ENCODE measurements at places on chromosomes 7 and 10. TPM values are rescaled to one million over a fixed set of nuclear protein-coding genes. Genes with fewer than 3 reads are reported as not detected.

- peaks cover 28% of the 10 kb centered on the region for H3K4me1 ChIP-seq
- peak overlapping the region; percentile 91 for H3K4me3 ChIP-seq
- peak overlapping the region; percentile 93 for H3K27ac ChIP-seq
- H3K36me3 ChIP-seq = peaks cover 18% of the 10 kb centered on the region
- no peaks in the 10 kb centered on the region for H3K27me3 ChIP-seq
- peak; percentile 49 for DNase-seq
These were observed 581 bp downstream of the FAM3C start for GRCh38 chr7:121395494-121395960.

DNA sequence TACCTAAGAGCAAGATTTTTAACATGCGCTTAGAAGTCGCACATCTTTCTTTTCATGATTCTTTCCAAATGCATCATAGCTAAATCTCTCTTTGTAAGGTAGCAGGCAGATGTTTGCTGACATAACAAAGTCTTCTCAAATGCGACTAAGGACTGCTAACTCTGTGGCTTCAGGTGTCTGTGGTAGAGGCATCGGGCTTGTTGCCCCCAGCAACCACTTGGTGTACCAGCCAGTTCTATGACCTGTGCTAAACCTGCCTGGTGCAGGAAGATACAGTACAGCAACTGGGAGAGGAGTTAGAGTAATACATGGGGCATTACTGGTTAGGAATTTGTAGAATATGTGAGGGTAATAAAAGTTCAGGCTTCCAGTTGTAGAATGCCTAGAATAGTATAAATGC is 654.1 kb downstream of the NRG3 start:
- DNase-seq = no peak
- H3K4me1 ChIP-seq = no peaks in the 10 kb centered on the region
- H3K27me3 ChIP-seq = peaks cover 20% of the 10 kb centered on the region
- H3K36me3 ChIP-seq = no peaks in the 10 kb centered on the region
- no peak overlapping the region for H3K27ac ChIP-seq
- H3K4me3 ChIP-seq = no peak overlapping the region

GRCh38 chr10:88592906-88593305 is 6.3 kb downstream of the LIPJ start:
- H3K27me3 ChIP-seq = peaks cover 20% of the 10 kb centered on the region
- H3K27ac ChIP-seq = no peak overlapping the region
- H3K4me1 ChIP-seq = no peaks in the 10 kb centered on the region
- no peaks in the 10 kb centered on the region for H3K36me3 ChIP-seq
- H3K4me3 ChIP-seq = no peak overlapping the region

DNA sequence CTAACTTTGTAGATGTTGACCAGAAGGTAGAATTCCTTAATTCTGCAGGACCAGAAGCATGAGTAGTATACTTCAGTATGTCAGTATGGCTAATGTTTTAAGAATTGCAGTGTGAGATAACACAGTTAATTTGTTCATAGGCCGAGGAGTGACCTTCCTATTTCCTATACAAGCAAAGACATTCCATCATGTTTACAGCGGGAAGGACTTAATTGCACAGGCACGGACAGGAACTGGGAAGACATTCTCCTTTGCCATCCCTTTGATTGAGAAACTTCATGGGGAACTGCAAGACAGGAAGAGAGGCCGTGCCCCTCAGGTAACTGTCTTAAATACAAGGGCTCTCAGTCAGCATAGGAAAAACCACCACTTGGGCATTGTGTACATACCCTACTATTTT is 7.2 kb downstream of the DDX21 start:
- no peaks in the 10 kb centered on the region for H3K27me3 ChIP-seq
- H3K36me3 ChIP-seq = peaks cover 39% of the 10 kb centered on the region
- H3K4me3 ChIP-seq = no peak overlapping the region
- H3K27ac ChIP-seq = no peak overlapping the region
- no peaks in the 10 kb centered on the region for H3K4me1 ChIP-seq

DNA sequence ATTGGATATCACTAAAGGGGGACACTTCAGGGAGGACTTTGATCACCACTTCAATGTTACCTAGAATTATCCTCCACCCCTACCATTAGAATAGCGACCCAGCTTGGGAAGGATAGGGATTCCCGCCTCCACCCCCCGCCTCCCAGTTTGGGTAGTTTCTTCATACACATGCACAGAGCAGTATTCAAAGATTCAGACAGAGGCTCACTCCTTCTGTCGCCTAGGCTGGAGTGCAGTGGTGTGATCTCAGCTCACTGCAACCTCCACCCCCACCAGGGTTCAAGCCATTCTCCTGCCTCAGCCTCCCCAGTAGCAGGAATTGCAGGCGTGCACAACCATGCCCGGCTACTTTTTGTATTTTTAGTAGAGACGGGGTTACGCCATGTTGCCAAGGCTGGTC is 1166.1 kb downstream of the TYW1 start:
- H3K4me3 ChIP-seq = no peak overlapping the region
- H3K27ac ChIP-seq = no peak overlapping the region
- H3K4me1 ChIP-seq = peaks cover 4% of the 10 kb centered on the region

DNA sequence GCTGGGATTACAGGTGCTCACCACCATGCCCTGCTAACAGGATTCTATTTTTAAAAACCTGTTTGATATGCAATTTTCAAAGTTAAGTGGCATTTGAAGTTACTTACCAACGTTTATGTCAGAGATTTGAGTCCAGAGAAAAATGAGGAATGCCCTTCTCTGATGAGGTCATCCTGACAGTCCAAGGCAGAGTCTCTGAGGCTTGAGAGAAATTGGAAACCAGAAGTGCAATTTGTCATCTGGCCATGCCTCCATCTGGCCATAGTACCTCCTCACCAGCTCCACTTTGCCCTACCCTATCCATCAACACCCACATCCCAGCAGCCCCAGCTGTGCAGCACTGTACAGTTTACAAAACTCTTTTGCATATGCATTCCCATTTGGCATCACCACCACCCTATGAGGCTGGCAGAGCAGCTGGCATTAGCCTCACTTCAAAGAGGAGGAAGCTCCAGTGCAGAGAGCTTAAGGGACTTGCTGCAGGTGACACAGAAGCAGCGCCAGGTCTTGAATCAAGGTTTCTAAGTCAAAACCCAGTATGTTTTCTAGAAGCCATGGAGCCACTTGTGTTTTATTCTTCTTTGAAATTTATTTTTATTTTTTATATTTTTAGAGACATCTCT is 54.5 kb upstream of the PDZD8 start:
- no peak overlapping the region for H3K27ac ChIP-seq
- peaks cover 53% of the 10 kb centered on the region for H3K27me3 ChIP-seq
- no peak overlapping the region for H3K4me3 ChIP-seq
- DNase-seq = no peak
- no peaks in the 10 kb centered on the region for H3K36me3 ChIP-seq

GRCh38 chr10:11010582-11010981 is 7.1 kb upstream of the CELF2 start:
- peaks cover 87% of the 10 kb centered on the region for H3K27me3 ChIP-seq
- no peak overlapping the region for H3K27ac ChIP-seq
- H3K4me3 ChIP-seq = no peak overlapping the region

GRCh38 chr10:110597476-110597875 is 30.0 kb downstream of the SMC3 start:
- H3K27me3 ChIP-seq = no peaks in the 10 kb centered on the region
- peaks cover 26% of the 10 kb centered on the region for H3K36me3 ChIP-seq
- no peak for DNase-seq

Gene COL28A1
- 1.8 TPM for total RNA-seq

Measured in mesothelial cell of epicardium (in vitro differentiated cells).